ENCODE measurements at places on chromosomes 13 and 19.
A peak's percentile ranks its signal among the peaks of the same experiment; 100 is the strongest.

- DNase-seq: no peak
Observed at GRCh38 chr13:46586751-46587514, 34.0 kb downstream of the LRCH1 start.

DNA sequence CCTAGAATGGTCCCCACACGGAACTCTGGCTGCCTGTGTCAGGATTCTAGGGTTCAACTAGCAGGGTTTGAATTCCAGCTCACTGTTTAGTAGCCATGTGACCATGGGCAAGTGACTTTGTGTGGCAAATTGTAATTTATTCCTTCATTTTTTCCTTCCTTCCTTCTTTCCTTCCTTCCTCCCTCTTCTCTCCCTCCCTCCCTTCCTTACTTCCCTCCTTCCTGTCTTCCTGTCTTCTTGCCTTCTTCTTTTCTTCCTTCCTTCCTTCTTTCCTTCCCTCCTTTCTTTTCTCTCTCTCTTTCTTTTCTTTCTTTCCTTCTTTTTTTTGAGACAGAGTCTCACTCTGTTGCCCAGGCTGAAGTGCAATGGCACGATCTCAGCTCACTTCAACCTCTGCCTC lies 8.5 kb upstream of the DENND1C start:
- no peak for DNase-seq

DNA sequence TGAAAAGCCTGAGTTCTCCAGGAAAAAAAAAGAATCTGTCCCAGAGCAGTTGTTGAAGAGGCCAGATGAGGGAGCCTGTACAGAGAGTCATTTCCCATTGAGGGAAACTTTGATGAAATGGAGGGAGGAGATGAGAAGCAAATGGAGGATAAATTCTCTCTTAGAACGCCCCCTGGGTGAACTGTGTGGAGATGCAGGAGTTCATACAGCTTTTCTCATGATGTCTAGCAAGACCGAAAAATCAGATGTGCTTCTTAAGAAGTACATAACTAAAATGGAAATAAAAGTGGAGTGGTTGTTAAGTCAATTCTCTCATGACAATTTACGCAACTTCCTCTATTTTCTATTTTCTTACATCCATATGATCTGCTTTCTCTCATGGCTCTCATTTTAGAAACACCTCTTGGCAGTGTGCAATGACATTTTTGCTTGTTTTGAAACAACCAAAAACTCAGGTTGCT lies 1263.1 kb downstream of the PCDH9 start:
- DNase-seq: peak; percentile 0

GRCh38 chr13:70363991-70364390 lies 255.7 kb upstream of the KLHL1 start:
- DNase-seq: no peak

- no peak for DNase-seq
Observed at GRCh38 chr19:30557212-30557611, 185.0 kb downstream of the ZNF536 start.

DNA sequence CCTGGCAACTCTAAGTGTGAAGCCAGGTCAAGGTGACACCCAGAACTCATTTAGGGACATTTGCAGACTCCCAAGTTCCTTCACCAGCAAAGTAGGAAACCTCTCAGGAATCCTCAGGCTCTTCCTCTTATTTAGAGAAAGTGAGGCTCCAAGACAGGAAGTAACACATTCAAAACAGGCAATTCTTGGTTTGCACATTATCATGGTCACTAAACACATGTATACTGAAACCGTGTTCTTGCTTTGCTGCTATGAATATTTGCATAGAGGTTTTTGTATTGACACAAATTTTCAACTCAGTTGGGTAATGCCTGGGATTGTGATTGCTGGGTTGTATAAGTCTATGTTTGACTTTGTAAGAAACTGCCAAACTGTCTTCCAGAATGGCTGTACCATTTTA lies 13.2 kb upstream of the URI1 start:
- no peak for DNase-seq

DNA sequence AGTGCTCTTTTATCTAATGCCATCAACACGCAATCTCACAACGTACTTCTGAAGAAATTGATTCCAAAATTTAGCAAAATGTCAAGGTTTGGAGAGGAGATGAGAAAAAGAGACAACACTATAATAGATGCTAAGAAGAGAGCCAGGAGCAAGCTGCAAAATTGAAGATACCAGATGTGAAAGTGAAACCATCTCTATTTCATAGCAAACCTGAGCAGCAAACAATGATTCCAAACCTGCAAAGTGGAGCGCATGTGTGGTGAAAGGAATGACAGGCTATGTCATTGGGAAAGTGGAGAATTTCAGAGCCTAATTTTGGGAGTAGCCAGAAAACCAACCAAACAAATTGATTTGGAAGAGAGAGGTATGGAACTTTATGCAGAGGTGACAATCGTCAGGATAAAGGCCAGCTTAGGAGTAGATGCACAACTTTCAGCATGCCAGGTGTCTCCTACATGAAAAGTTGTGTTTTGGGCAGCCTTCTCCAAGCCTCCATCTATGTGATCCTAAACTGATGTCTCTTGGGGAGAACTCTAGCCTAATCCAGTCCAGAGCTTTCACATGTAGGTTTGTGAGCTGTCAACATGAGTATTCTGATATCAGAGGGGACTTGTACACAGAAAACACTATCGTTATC lies 158.4 kb upstream of the FNDC3A start:
- no peak for DNase-seq

GRCh38 chr13:110176431-110176830 lies 130.5 kb downstream of the COL4A1 start:
- DNase-seq: no peak

GRCh38 chr13:32932376-32932775 lies 83.8 kb upstream of the KL start:
- DNase-seq: no peak

GRCh38 chr13:111479412-111479811 lies 159.0 kb downstream of the TEX29 start:
- no peak for DNase-seq

DNA sequence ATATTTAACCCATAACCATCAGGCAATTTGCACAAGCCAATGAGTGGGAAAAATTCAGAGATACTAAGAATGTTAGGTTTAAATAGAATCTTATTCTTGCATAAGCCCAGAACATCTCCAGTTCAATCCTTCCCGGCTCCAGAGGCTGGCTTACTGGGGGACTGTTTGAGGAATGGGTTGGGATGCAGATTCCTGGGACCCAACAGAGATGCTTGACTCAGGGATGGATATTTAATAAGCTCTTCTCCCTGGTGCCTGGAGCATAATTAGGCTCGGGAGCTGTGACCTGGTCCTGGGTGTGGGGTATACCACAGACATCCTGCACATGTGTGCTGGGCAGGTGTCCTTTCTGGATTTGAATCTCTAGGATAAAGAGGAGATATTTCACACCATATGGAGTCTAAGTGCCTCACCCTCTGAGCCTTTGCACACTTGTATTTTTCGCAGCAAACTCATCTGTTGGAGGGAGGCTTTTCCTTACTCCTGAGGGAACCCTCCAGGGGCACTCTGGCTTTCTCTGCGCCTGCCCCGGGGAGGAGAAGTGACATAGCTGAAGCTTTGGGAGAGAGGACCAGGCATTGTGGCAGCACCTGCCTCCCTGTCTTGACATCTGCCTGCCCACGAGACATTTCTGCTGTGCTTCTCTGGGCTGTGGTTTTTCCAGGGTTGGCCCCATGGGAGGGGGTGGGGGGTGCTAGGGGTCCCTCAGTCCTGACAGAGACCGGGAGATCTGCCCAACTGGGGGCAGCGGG lies 36.1 kb upstream of the ANKRD10 start:
- no peak for DNase-seq

DNA sequence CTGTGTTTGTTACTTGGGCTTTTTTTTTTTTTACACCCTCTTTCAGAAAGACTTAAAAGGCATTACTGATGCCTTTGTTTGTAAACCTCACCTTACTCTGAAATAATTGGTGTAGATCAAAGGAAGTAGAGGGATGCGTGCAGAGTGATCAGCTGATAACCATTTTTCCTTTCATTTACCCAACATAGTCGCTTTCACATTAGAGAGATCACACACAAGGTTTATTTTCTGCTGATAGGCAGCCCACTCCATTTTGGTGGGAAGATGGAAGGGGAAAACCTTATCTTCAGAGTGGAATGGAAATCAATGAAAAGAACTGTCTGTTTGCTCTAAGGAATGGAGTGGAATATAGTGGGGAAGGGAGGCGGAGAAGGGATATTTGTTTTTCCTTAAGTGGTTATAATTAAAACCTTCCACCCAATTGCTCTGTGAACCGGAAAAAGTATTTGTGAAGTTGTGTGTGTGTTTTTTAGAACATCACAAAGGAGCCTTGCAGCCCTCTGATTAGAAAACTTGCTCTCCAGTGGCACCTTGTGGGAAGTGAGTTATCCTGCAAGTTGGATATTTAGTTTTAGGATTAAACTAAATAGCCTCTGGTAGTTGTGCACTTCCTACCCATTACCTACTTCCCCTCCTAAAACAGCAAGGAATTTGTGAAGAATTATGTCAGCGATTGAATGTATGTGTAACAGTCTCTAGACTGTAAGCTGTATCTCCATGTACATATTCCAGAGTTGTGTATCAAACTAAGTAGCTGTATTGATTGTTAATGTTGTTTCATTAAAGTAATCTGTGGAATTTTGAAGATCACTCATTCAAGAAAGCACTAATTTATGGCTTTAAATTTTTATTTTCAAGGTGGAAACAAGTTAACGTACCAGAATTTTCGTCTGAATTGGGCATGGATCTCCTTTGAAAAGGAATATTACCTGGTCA lies 76.8 kb downstream of the FREM2 start:
- DNase-seq: peak; percentile 34

DNA sequence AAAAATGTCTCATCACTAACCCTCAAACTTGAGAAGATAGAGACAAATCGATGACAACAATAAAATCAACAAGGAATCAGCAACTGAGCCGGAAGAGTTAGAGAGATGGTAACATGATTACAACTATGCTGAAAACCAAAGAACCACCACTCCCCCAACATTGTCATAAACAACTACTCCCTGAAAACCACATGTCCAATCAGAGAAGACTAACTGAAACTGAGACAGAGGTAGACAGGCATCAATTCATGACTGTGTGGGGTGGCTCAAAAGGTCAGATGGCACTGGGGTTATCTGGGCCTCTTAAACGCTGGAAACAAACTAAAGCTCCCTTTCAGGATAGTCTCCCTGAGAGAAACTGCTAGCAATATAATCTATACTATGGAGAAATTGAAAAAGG lies 488.8 kb downstream of the KCTD12 start:
- DNase-seq: no peak

DNA sequence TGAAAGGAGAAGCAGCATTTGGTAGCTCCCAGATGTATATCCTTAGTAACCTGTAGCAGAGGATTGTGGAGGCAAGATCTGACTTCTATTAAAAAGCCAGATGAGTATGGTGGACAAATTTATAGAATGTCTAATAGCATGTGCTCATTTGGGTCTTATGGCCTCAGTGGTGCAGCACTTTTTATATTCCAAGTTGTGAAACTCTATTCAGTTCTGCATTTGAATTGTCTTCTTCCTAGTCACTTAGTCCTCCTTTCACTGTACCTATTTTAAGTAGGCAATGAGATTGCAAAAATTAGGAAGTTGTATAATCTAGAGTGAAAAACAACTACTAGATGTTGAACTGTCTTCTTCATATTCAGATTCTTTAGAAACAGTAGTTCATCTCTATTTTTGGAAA lies 412.5 kb upstream of the PCDH9 start:
- DNase-seq: peak; percentile 11

DNA sequence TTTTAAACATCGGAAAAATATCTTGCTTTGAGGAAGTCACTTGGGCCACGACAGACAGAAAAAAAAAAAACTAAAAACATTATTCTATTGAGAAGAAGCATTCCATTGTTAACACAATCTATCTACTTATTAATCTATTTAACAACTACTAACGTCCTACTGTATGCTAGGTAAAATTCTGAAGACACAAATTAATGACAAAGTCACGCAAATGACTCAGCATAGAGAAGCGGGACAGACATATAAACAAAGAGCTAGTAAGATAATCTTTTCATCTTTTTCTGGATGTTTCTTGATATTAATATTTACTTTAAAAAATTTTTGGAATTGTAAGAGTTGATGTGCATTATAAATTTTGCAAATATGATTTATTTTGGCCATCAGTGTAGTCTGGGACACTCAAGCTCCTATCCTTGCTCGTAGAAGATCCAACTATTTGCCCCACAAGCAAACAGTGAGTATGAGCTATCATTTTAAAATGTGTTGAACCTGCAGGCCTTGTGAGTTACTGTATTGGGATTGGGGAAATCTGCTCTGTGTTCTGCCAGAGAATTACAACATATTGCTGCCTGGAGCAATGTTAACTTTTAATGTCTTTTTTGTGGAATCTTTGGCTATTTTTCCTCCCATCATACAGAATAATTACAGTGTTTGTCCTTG lies 109.1 kb downstream of the PCDH9 start:
- DNase-seq: no peak

DNA sequence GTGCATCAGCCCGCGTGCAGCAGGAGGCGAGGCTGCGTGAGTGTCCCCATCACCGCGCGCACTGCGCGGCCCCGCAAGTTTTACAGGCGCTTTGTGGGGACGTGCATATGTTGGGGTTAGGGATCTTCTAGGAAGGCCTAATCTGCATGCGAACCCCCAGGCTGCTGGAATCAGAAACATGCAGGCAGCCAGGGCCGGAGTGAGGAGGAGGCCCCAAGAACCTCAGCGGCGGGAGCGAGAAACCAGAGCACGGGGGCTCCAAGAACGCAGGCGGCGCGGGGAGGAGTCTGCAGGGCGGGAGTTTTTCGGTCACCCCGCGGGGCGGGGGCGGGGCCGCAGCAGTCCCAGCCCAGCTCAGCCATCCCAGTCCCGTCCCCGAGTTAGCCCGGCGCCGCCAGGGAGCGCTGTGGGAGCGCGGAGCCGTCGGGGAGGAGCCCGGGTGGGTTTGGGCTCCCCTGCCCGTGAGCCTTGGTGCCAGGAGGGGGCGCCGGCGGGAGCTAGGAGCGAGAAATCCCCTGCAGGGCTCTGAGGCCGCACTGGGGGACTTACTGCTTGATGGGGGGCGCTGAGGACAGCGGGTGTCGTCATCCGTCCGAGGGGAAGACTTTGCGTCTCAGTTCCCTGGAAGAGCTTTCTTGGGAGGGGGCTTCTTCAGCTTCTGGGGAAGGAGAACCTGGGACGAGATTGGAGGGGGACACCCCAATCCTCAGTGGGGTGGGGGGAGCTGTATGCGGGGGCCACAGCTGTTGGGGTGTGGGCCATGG lies 933 bp upstream of the NRTN start:
- DNase-seq: peak; percentile 95

DNA sequence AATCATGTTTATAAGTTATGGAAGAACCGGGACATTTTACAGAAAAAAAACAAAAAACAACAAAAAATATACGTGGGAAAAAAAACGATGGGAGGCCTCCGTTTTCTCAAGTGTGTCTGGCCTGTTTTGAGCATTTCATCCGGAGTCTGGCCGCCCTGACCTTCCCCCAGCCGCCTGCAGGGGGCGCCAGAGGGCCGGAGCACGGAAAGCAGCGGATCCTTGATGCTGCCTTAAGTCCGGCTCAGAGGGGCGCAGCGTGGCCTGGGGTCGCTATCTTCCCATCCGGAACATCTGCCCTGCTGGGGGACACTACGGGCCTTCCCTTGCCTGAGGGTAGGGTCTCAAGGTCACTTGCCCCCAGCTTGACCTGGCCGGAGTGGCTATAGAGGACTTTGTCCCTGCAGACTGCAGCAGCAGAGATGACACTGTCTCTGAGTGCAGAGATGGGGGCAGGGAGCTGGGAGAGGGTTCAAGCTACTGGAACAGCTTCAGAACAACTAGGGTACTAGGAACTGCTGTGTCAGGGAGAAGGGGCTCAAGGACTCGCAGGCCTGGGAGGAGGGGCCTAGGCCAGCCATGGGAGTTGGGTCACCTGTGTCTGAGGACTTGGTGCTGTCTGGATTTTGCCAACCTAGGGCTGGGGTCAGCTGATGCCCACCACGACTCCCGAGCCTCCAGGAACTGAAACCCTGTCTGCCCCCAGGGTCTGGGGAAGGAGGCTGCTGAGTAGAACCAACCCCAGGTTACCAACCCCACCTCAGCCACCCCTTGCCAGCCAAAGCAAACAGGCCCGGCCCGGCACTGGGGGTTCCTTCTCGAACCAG lies 1.8 kb upstream of the APOE start:
- DNase-seq: peak; percentile 49
